ENCODE measurements at places on chromosomes 4 and X. TPM values are rescaled to one million over a fixed set of nuclear protein-coding genes. Genes with fewer than 3 reads are reported as not detected.

- DNase-seq: no peak
Measured at GRCh38 chr4:154610582-154610981, 1.9 kb downstream of the FGG start.

DNA sequence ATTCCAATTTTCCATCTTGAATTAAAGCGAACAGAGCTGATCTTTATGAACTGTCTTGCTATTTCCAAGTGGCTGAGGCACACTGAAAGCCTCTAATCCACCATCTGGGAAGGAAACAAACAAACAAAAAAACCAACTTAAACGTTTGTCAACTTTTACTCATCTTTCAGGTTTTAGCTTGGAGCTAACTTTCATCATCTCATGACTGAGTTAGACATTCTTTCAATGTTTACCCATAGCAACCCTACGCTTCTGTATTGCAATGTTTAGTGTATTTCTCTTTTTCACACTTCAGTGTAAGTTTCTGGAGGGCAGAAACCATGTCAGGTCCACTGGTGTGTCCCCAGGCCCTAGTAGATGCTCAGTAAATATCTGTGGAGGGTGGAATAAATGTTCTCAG is 343.8 kb downstream of the GBA3 start:
- DNase-seq: no peak

PASD1 gene
- total RNA-seq: not detected

SPANXN3 gene
- not detected for total RNA-seq

SPIN4 gene
- total RNA-seq: 4.8 TPM
